Activated CD8-positive, alpha-beta memory T cell treated with anti-CD3 and anti-CD28 coated beads for 1 hour (primary cell): ENCODE measurements at places on chromosomes 16 and 17.

DNA sequence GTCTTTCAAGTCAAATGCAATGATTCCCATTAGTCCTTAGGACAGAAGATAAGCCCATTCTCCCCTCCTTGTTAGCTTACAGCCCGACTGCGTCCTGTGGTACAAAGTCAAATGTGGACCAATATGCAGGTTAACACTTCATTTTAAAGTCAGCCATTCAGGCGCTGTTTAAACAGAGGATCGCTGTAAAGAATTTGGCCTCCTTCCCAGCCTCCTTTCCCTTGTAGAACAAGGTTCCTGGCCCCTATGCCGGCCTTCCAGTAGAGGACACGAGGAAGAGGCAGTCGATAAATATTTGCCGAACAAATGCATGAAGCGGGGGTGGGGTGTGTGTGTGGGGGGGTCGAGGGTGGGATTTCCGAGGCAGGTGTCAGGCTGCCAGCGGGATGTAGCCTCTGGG lies 4.3 kb downstream of the SDK2 start:
- DNase-seq, result no peak

DNA sequence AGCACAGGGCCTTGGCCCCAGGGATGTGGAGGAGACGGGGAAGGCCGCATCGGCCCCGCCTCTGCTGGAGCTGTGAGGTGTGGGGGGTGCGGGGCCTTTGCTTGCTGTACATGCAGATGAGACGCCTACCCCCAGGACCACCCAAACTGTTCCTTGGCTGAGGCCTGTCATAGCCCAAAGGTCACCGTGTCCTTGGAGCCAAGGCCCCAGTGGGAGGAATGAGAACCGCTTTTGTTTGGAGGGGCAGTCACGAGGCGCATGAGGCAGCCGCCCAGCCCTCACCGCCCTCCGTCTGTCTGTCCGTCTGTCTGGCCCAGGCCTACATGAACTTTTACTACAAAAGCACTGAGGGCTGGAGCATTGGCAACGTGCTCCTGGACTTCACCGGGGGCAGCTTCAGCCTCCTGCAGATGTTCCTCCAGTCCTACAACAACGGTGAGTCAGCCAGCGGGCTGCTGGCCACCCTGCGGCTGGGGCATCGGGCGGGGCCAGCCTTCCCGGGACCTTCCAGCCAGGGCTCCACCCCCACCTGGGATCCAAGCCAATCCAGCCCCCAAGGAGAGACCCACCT lies 8.8 kb downstream of the TAX1BP3 start:
- no peak for DNase-seq

- DNase-seq, result no peak
Observed at GRCh38 chr16:23869052-23869451, 33.3 kb downstream of the PRKCB start.

DNA sequence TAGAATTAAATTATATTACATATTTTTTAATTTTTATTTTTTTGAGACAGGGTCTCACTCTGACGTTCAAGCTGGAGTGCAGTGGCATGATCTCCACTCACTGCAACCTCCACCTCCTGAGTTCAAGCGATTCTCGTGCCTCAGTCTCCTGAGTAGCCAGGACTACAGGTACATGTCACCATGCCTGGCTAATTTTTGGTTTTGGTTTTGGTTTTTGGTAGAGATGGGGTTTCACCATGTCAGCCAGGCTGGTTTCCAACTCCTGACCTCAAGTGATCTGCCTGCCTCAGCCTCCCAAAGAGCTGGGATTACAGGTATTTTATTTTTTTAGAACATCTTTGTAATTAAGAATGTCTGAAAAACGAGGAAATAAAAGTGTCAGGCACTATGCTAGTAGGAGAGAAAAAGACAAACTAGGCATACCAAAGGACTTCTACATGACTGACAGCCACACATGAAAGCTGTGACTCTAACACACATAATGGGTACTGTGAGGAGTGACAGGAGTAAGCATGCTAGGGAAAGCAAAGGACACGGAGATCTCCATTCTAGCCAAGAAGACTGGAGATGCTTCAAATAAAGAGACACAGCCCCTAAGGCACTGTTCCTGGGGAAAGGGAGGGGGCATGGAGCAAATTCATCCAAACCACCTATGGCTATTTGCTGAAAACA lies 7.3 kb downstream of the GNA13 start:
- no peak for DNase-seq

DNA sequence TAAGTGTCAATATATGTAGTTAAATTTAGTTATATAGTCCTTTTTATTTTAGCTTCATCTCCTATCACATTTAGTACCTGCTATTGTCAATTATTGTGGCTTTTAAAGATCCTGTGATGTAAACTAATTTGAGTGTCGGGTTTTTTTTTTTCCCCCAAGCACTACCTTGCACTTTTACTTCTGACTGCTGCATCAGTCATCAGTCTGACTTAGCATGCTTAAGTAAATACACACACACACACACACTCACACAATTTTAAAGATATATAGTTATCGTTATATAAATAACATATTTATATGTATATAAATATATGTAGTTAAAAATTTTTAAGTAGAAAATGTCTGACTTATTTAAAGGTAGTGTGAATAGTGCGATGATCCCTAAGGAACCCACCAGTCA lies 127.2 kb downstream of the BCAS3 start:
- DNase-seq, result no peak

- peak; percentile 49 for DNase-seq
Observed at GRCh38 chr16:10964039-10964890, 19.9 kb downstream of the CLEC16A start.

GRCh38 chr16:89473791-89474414 lies 16.5 kb downstream of the ANKRD11 start:
- no peak for DNase-seq

- no peak for DNase-seq
Observed at GRCh38 chr17:29021226-29021625, 15.4 kb upstream of the SEZ6 start.

- DNase-seq, result no peak
Observed at GRCh38 chr16:76175718-76176117, 101.5 kb upstream of the CNTNAP4 start.

- no peak for DNase-seq
Observed at GRCh38 chr16:73214825-73215677, 167.1 kb upstream of the ZFHX3 start.

DNA sequence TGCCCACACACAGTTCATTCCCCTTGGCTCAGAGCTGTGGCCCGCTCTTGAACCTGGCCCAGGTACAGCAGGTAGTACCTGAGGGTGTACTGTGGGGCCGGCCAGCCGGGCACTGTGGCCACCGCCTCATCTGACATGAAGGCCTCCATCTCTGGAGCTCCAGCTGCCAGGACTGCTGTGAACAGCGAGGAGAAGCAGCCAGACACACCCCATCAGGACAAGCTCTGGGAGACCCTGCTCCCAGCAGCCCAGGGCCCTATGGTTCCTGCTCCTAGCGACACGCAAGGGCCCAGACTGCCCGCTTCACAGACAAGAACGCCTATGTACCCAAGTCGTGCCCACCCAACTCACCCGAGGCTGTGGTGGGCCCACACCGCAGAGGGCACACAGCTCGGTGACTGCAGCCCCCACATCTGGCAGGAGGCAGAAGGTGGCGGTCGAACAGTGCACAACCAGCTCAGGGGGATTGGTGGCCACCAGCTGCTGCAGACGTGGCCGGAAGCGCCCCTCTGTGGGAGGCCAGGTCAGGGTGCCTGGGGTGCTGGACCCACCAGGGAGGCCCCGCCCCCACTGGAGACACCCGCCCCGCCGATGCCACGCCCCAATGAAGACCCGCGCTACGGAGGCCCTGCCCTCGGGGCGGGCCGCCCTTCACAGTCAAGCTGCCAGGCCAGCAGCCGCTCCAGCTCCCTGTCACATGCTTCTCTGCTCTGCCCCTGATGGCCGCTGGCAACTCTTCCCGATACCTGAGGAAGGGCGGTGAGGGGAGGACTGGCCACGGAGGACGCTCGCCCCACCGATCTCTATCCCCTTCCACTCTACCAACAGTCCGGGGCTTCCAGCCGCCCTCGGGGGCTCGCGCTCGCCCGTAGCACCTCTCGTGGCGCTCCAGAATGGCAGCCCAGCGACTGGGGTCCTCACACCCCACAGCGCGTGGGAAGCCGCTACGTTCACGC lies 1.1 kb upstream of the STUB1 start:
- no peak for DNase-seq

DNA sequence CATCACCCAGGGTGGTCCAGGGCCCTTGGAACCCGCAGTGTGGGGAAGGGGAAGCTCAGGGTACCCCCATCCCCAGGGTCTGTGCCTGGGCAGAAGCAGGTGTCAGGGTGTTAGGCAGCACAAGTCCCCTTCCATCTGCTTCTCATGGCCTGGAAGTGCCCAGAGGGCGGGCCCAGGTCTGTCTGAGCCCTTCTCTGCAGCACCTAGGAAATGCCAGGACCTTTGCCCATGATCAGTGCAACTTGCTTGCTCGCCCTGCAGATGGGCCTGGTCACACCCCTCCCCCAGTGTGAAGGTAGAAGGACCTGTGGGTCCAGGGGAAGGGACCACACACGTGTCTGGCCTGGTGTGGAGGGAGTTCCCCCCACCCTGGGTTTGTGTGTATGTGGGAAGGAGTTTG lies 157.5 kb upstream of the CDC42EP4 start:
- no peak for DNase-seq

DNA sequence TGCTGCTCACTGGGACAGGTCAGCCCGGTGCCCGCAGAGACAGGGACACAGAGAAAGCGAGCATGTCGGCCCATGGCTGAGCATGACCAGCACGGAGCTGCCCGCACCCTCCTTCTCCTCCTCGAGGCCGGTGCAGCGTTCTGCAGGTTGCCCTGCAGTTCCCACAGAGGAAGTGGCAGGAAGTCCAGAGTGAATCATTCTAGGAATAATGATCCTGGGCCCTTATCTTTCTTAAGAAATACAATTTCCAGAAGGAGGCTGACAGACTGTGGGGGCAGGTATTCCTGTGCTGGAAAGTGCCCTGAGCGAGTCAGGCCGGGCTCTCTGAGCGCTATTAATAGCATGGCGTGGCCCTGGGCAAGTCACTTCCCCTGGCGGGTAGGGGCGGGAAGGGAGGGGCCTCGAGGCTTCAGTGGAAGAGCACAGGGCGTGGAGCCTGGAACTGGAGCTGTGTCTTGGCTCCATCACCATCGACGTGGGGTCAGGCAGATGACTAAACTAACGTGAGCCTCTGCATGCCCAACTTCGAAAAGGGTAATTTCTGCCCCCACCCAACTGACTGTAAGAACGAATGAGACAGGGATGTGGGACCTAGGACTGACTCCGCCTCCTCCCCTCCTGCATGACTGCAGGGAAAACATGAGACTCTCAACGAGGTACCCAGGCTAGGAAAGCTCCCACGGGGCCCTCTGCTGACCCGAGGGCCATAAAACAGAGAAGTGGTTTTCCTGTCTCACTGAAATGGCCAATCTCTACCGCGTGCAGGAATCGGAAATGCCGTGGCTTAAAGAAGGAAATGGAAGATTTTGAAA lies 9.8 kb downstream of the TMEM204 start:
- no peak for DNase-seq

DNA sequence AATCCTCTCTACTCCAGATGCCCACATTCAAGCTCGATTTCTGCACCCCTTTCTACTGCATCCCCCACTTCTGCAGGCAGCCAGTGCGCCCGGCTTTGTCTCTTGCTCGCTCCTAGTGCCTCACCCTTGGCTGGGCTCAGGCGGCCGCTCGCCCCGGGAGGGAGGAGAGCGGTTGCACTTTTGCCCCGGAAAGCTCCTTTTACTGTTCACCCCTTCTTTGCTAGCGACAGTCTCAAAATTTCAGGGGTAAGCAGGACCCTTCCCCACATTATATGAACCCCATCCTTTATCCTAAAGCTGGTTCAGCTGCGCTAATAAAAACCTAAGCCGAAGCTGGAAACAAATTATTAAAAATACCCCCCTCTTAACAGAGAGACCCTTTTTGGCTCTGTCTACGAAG lies 1.0 kb downstream of the HOXB5 start:
- no peak for DNase-seq

DNA sequence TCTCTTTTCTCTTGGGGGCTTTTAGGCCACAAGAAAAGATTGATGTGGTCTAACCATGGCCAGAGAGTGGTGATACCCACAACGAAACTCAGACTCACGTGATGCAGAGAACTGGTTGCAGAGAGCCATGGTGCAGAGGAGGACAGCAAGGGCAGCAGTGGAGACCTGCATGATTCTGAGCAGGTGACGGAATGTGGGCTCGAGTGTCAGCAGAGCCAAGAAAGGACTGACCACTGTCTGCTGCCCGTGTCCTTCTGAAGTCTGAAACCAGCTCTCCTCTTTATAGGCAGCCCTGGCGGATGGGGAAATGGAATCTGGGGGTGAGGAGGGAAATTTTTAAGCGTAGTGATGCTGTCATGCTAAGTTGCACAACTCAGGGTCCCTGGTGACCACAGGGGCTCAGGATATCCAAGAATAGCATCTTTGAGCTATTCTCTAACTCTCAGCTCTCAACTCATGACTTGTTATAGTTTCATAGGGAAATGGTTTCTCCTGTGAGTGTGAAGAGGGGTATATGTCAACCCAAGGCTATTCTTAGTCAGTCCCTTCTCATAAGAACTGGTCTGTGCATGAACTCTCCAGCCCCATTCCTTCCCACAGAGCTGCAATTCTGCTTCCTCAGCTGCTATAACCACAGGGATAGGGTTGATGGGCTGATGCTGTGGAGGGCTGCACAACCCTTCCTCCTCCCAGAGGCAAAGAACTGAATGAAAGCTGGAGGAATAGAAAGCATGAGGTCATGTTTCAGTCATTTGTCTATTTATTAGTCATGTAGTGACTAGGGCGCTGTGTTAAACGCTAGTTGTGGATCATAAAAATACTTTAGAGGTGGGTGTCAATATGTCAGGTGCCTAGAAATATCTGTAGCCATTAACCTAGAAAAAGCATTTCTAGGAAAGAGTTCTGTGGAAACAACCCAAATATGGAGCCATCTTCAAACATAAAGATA lies at the start of gene CCL3:
CCL3 (minus strand) TSS at position 256 of the 949 bp plus-strand sequence; CDS start at position 171, 85 bp downstream.
- no peak for DNase-seq

DNA sequence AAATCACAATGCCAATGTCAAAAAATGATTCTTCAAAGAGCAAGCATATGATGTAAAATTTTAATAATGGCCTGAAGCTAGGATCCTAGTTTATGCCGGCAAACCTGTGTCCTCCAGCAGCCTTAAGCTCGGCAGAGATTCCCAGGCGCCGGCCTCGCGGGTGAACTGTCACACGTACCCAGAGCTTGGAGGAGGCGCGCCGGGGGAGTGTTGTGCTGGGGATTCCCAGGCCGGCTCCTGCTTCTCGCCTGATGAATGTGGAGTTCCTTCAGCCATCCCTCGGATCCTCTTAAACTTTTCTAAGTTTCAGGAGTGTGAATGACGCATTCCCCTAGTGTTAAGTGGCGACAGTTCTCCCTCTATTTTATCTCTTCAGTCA lies 19.1 kb upstream of the NTN1 start:
- no peak for DNase-seq
